ENCODE measurements at places on chromosomes 12 and 14.

GRCh38 chr12:49098035-49098451 lies 3.4 kb upstream of the DHH start:
- no peak for DNase-seq

DNA sequence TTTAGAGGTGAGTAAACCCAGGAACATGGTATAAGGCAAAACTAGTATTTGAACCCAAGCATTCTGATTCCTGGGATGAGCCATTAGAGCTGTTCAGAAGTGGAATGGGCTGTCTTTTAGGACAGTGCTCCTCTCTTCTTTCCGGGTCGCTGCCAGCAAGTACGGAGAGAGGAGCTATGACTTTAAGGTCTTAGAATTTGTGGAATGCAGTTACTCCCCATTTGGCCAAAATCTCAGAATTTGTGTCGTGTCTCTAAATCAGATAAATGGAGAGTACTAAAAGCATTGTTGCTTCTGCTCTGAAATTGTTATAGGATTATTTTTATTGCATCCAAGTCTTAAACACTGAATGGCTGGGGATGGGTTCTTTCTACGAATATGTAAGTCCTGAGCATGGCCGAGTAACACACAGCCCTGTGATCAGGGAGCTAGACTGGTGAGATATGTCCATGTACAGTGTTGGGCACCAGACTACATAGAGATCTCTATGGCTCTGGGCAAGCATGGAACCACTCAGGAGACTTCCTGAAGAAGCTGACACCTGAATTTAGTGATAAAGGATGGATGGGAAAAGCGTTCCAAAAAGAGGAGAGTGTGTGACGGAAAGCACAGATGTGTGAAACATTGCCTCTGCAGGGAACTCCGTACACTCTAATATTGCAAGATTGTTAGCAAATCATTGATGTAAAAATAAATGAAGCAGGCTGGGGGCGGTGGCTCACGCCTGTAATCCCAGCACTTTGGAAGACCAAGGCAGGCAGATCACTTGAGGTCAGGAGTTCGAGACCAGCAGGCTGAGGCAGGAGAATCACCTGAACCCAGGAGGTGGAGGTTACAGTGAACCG lies 184.7 kb downstream of the SRGAP1 start:
- DNase-seq: no peak

- DNase-seq: no peak
Observed at GRCh38 chr12:121894633-121895032, 6.0 kb downstream of the PSMD9 start.

DNA sequence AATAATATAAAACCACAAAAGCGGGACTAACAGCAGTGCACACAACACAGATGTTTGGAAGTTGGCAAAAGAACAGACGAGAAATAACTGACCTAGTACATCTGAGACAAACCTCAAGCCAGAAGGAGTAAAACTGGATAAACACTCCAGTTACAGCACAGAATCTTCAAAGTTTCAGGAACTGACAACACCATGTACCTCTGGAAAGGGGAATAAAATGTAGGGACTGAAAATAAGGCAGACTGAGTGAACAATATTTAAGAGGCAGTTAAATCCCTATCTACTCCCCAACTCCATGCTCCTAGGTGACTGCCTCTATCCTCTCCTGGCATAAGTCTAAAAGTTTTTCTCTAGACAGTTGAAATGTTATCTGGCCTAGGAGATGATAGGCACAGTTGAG lies 57.9 kb downstream of the ZFYVE21 start:
- no peak for DNase-seq

- peak; percentile 42 for DNase-seq
Observed at GRCh38 chr14:39060818-39061437, 42.1 kb downstream of the SEC23A start.

GRCh38 chr12:113794774-113795173 lies 171.4 kb downstream of the RBM19 start:
- no peak for DNase-seq

DNA sequence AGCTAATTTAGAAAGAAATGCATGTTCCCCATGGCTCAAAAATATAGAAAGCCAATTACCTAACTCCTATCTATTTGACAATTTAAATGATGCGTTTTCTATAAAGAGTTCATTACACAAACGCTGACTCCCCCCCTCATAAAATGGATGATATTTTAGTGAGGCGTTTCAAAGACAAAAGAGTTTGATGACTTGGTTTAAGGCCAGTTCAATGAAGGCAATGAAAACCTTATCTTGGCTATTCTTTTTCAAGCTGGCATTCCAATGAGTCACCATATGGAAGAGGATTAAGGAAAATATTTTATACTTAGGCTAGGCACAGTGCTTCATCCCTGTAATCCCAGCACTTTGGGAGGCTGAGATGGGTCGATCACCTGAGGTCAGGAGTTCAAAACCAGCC lies 62.7 kb downstream of the HMGA2 start:
- DNase-seq: no peak

GRCh38 chr14:49950275-49951228 lies 57.7 kb downstream of the ARF6 start:
- no peak for DNase-seq

DNA sequence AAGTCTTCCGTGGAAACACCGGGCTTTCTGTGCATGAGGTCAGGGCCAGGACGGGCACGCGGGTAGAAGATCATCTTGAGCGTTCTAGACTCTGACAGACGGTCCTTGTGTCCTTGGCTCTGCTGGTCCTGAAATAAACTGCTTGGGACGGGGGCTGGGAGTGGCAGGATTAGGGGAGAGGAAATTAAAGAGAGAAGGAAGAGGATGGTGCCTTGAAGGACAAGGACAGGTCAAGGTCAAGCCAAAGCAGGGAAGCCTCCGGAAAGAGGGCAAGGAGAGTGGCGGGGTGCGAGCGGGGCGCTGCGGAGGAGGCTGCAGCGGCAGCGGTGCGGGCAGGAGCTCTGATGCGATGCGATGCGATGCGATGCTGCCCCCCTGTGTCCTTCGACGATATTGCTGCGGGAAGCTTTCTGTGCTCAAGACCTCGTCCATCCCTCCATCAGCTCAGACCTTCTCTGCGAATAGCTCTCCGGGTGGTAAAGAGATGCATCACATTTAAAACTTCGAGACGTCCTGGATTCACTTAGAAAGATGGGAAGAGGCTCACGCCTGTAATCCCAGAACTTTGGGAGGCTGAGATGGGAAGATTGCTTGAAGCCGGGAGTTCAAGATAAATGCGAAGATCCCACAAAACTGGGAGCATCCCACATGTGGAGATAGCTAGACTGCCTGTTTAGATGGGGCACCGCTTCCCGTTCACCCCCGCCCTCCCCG lies 110.1 kb upstream of the TMEM132D start:
- no peak for DNase-seq

DNA sequence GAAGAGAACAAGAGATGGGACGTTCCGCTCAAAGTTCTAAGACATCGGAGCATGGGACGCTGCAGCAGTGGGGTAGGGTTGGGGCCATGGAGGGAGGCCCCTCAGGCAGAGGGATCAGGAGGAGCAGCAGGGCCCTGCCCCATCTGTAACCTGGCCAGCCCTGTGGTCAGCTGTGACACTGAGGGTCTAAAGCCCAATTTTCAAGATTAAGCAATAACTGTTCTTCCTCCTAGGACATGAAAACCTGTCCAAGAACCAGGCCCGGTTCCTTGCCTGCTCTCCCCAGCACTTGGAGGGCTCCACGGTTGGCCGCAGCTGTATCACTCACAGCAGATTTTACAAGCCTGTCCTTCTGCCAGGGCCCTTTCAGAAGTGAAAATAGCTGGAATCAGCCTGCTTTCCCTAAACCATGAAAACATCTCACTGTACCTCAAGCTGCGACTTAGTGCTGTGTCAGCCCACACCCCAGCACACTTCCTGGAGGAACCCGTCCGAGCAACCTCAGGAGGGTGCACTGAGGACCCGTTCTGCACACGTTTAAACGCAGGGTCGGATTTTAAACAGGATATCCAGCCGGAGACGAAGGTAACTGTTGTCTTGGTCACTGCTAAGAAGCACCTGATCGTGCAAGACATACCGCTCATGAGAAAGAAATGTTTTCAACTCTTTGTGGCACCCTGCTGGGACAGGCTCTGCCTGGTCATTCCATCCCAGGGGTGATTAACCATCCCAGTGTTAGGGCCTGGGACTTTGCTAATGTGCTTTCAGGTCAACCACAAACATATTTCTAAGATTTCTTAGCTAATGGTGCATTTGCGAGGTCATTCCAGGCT lies 201.9 kb upstream of the DIO3 start:
- no peak for DNase-seq

DNA sequence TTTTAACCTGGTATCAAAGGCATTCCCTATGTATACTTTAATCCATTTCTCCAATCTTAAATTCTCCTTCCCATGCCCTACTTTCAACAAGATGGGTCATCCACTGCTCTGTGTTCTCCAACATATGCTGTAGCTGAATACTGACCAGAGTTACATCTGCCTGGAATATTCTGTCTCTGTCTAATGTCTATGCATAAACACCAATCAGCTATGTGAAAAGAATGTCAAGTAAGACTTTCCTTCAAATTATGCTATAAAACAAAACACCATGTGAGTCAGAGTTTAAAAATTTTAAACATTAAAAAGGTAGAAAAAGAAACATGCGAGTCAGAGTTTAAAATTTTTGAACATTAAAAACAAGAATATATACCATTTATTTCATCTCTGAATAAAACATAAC lies 19.3 kb downstream of the NT5DC3 start:
- no peak for DNase-seq

GRCh38 chr14:56150645-56151345 lies 32.6 kb downstream of the PELI2 start:
- no peak for DNase-seq

DNA sequence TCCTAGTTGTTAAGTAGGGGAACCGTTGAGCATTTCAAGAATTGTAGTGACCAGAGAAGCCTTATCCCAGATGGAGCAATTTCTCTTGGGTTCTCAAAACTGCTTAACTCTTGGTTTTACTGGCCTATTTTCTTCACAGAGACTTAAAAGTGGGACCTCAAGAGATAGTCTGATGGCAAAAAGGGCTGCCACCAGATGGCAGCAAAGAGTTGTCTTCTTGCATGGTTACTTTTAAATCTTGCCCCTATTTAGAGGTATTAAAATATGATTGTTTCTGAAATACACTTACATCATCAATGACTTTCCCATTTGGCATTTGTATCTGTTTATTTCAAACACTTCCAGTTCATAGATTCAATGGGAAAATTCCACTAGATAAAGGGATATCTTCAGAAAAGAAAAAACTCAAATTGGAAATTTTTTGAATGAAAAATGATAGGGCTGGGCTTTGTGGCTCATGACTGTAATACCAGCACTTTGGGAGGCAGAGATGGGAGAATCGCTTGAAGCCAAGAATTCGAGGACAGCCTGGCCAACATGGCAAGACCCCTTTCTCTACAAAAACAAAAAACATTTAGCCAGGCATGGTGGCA lies 69.9 kb upstream of the CNTN1 start:
- peak; percentile 19 for DNase-seq

GRCh38 chr14:104149617-104150135 lies 11.3 kb downstream of the KIF26A start:
- no peak for DNase-seq

- DNase-seq: no peak
Observed at GRCh38 chr12:25362646-25363045, 111.9 kb upstream of the KRAS start.

GRCh38 chr12:108689314-108690190 lies 41.8 kb downstream of the CORO1C start:
- DNase-seq: no peak

DNA sequence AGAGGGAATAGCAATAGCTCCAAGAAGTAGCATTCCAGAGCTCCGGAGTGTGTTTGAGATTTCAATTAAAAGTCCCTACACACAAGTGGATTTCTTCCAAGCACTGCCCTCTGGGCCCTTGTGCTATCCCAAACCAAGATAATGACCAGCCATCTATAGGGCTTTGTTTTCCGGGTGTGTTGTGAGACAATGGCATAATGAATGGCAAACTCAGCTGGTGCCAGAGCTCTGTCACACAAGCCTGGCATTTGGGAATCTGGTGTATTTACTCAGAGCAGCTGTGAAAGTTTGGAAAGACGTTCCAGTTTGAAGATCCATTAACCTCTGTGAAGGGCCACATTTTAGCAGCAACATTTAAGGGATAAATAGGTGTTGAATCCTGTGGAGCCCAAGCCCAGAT lies 61.2 kb upstream of the TMTC2 start:
- no peak for DNase-seq

GRCh38 chr12:127327986-127328385 lies 939.0 kb upstream of the TMEM132C start:
- no peak for DNase-seq

- DNase-seq: no peak
Observed at GRCh38 chr12:96220902-96221301, 26.7 kb downstream of the ELK3 start.

- no peak for DNase-seq
Observed at GRCh38 chr12:104709692-104710435, 248.2 kb downstream of the SLC41A2 start.

DNA sequence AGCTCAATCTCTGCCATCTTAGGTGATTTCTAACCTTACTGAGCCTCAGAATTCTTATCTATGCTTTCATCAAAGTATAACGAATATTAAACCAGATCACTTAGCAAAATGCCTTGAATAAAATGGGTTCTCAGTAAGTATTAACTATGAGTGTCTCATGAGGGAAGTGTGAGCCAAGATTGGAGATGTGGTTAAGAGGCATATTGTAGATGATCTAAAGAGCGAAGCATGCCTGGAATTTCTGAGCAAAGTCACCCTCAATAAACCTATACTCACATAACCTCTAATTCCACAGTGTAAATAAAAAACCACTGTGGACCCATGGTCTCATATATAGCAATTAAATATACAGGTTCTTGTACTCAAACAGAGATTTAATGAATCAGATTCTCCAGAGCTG lies 193.1 kb upstream of the FSCB start:
- DNase-seq: no peak

DNA sequence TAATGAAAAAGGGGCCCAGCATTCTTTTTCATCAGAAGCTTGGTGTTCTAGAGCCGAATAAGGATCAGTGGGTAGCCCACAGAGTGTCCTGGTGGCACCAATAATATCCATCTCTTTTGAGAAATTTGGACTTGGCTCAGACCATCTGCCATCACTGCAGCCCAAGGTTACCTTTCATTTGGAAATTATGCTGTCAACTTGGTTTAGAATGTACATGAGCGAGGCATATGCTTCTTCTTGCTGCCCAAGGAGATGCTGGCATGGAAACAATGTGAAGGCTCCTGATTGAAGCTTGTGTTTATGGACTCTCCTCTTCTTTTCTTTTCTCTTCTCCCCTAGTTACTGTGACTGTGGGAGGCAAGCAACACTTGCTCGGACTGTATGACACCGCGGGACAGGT lies 50.0 kb downstream of the GPHB5 start:
- DNase-seq: no peak

GRCh38 chr14:68249661-68250451 lies 430.3 kb downstream of the RAD51B start:
- DNase-seq: no peak
